Aorta (tissue), 5 donors: ENCODE measurements at places on chromosomes 3 and 15.
A peak's percentile ranks its signal among the peaks of the same experiment; 100 is the strongest.

DNA sequence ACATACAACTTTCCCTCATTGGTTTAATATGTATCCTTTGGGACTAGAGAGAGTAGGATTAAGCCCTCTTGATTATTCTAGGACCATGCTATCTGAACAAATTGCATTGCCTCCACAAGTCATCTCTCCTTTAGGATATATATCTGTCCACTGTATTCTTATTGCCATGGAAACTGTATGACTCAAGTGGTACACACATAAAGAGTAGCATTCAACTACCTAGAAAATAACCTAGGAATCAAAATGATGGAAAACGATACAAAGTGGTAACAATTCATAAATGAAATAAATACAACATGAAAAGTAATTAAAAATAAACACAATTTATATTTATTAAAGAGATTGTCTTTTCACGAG lies 212.1 kb upstream of the P2RY1 start:
- DNase-seq, result no peak

DNA sequence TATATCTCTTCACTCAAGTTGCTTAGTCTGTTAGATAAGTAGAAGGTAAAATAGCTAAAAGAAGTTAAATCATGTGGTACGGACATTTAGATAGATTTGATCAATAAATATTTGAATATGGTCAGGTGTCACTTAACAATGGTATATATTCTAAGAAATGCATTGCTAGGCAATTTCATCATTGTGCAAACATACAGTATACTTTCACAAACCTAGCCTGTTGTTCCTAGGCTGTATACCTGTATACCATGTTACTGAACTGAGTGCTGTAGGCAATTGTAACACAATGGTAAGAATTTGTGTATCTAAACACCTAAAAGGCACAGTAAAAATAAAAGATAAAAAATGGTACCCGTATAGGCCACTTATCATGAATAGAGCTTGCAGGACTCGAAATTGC lies 112.8 kb upstream of the CGNL1 start:
- no peak for DNase-seq

GRCh38 chr3:17841190-17841828 lies 98.9 kb upstream of the TBC1D5 start:
- DNase-seq, result peak; percentile 91

DNA sequence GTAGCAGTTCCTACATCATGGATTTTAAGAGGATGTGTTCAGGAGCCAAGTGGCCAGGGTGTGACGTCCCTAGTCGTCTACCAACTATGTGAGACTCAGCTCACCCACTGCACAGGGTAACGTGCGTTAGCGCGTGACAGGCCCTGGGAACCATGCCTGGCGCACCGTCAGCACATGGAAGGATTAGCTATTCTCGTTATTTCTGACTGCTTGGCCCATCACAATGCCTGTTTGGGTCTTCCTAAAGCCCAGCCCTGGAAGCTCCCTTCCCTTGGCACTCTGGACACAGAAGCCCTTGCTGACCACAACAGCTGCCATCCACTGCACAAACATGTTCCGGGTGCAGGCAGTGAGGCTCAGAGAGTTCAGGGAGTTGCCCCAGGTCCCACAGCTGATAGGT lies 91.0 kb upstream of the RPL32 start:
- no peak for DNase-seq

DNA sequence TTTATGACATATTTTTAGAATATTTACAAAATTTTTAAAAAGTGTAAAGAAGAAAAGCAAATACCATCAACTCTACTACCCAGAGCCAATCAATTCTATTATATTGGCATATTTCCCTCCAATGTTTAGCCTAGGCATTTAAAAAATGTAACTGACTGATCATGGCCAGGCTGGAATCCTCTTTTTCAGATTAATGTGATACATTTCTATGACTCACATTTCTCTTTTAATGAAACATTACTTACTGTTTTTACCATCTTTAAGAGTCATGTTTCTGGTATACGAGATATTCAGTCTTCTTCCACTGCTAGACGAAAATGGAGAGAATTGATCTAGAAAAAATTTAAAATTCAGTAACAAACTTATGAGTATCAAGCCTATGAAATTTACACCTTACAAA lies 53.4 kb upstream of the DCUN1D1 start:
- no peak for DNase-seq

DNA sequence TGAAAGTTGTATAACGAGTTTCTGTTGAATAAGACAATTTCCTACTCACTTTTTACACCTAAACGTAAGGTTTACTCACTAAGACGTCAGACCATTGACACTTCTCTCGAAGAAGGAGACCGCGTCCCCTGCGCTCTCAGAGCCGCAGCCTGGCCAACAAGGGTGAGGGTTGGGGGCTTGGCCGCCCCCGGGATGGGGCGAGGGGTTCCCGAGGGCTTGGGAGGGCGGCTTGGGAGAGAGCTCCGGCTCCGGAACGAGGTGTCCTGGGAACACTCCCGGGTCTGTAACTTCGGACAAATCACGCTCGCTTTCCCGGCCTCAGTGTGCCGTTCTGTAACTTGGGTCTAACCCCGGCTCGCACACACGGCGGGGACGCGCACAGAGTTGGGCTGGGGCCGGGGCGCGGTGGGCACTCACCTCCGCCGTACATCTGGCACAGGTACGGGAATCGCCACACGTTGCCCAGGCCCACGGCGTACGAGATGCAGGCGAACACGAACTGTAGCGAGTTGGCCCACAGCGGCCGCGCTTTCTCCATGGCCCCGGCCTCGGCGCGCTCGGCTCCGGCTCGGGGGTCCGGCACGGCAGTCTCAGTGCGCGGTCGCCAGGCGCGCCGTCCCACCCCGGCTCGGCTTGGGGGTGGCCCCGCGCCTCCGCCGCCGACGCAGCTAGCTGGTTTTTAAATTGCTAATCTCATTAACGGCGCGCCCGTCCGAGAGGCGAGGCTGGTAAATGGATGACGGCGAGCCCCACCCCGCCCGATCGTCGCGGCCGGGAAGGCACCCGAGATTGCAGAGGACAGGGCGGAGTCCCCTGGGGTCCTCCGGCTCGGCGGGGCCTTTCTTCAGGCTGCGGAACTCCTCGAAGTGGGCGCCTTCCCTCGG lies at the start of gene SLC6A20:
TSS of gene SLC6A20 (minus strand) at position 655 of the 884 bp plus-strand sequence. CDS start at position 538, 117 bp downstream.
- no peak for DNase-seq

GRCh38 chr15:97750060-97750459 lies 210.4 kb upstream of the ARRDC4 start:
- no peak for DNase-seq

DNA sequence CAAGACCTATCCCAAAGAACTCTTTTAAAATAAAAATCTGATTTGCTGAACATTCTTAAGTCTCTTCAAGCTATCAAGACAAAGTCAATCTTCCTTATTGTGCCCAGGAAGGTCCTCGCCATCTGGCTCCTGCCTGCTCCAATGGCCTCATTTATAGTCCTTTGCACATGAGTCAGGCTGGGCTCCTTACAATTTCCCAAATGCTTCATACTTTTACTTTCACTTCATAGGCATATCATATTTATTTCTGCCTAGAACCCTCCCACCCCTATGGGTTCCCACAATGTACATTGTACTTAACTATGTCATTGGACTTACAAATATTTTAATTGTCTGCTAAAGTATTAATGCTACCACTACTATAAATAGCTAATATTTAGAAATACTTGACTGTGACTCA lies 9.1 kb downstream of the THRB start:
- no peak for DNase-seq

DNA sequence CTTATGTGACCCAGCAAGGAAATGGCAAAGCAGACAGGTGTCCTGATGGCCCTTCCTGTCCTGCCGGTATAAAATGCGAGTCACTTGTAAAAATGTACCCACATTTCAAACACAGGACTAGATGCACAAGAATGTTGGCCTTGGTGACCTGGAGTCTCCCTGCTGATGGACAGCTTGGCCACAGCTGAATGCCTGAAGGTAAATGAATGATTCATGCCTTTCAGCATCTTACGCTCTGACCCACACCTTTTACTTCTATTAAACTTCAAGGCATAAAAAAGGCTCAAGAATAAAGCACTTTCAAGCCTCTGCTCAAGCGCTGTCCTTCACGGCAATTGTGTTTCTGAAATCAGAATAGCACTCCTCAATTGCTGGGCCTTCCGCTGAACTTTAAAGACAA lies 228.0 kb upstream of the SLCO3A1 start:
- DNase-seq, result no peak
